ENCODE measurements at places on chromosomes 13 and 19.
A peak's percentile ranks its signal among the peaks of the same experiment; 100 is the strongest.

DNA sequence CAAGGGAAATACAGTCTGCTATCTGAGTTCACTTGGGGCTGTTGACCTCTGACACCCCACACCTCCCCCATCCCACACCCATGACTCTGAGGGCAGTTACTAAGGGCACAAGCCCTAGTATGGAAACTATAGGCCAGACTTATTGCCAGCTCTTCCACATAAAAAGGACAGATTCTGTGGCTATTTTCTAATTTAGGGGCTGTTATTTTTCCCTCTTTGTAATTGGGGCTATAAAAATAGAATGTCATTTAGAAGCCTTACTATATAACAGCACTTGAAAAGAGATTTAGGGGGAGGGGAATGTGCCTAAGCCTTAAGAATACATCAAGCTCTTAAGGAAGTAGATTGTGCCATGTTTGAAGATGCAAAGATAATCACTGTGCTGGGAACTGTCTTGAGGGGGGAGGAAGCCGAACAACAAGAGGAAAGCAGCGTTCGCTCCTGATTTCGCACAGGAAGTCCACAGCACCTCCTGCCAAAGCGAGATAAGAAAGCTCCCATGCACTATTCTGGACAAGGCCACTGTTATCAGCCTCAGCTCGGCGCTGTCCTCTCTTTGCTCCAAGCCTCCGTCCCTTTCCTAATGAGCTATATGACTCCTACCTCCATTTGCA is 86.6 kb downstream of the FLT1 start:
- DNase-seq: peak; percentile 18

GRCh38 chr19:30390356-30390988 is 18.3 kb downstream of the ZNF536 start:
- no peak for DNase-seq

- no peak for DNase-seq
Observed at GRCh38 chr13:71869274-71869673, 2.3 kb upstream of the DACH1 start.

DNA sequence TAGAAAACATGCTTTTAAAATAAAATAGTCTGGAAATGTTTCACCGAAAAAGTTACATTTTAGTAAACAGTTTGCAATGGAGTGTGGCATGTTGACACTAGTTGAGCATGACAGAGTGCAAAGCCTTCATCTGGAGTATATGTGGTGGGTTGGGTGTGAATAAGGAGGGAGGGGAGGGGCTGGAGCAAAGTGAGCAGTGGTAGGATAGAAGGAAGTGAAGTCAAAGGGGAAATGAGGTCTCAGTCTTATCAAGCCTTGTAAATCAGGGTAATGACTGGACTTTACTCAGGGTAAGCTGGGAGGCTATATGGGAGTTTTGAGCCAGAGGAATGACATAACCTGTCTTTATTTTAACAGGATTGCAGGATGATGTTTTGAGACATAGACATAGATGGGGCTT is 222.8 kb downstream of the PCDH20 start:
- DNase-seq: no peak

DNA sequence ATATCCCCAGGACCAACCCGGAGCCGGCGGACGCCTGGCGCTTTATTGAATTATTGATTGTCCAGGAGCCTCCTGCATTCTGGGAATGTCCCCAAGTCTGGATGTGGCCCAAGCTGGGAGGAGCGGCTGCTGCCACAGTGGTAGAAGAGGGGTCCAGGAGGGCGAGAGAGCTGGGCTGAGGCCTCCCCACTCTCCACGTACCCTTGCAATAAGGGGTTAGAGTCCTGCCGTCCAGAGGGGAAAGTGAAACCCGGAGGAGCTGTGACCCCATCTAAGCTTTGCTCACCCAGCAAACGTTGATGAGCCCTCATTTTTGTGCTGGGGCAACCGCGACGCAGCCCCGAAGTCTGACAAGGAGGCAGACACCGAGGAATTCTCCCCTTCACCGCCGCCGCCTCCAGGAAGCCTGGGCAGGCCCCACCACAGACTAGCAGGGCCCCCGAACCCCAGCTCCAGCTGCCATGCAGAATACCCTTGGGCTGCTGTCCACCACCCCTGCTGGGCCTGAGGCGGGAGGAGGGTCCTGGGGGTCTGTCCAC is 1.4 kb upstream of the C2CD4C start:
- no peak for DNase-seq

All from iris pigment epithelial cell (primary cell).